CD4-positive, alpha-beta memory T cell (primary cell): ENCODE measurements at places on chromosomes 7 and 10. TPM values are rescaled to one million over a fixed set of nuclear protein-coding genes. Genes with fewer than 3 reads are reported as not detected.

DNA sequence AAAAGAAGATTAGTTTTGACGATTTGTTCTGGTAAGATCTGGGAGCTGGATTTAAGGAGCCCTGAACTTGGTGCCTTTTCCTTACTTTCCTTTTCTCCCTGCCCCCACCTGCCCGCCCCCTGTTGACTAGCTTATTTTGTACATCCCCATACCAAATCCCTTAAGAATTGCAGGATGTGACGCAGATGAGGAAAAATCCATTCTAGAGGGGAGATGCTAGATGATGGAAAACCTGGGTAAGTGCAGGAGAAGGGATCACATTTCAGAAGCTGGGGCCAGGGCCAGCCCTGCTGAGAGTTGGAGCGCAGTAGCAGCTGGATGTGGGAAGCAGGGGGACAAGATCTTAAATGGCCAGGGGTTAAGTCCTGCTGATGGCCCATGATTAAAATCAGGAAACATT is 93.9 kb downstream of the CCDC3 start:
- no peak for DNase-seq

DNA sequence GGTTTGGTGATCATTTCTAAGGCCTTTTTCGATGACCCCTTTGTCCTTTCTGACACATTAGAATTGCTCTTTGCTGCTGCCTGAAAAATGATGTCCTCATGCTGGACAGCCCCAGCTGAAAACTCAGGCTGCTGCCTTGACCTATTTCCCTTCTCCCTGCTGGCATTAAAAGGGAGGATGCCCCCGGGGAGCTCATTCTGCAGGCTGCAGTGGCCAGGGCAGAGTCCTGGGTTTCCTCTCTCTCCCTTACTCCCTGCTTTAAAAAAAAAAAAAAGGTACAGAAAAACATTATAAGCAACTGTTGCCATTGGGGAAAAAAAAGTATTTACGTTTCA is 35.4 kb downstream of the LRRC4 start:
- no peak for DNase-seq

The PNLIPRP3 gene
- total RNA-seq = not detected

GRCh38 chr10:56604624-56605023 is 243.6 kb upstream of the ZWINT start:
- no peak for DNase-seq

DNA sequence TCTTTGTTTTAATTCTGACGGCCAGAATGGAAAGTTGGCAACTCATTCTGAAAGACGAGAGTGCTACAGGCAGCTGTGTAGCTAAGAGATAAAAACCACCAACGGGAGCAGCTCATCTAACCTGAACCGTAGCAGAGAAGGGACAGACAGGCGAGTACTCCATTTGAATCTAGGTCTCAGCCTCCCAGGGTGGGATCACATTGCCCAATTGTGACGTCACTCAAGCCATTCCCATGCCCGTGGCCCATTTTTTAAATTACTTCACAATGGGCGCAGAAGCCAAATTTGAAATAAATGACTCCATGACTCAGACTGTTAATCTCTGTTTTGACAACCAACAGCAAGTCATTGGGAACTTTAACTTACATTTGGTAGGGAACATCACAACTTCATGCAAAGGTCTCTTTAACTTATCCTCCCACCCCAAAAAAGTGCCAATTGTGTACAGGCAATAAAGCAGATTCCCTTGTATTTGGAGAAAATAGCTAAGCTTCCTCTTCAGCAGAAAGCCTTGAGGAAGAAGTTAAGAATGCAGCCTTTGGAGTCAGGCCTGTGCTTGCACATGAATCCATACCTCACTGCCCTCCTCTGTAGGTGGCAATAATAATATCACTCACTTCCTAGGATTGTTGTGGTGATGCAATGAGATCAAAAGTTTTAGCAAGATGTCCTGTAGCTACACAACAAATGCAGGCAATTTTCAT is 93.2 kb upstream of the KIF5B start:
- no peak for DNase-seq

The CHST15 gene
- total RNA-seq = 1.2 TPM

- DNase-seq = no peak
These were observed 28.3 kb downstream of the HIPK2 start for GRCh38 chr7:139749545-139749944.

GRCh38 chr7:147547252-147547897 is 1043.2 kb upstream of the C7orf33 start:
- no peak for DNase-seq

DNA sequence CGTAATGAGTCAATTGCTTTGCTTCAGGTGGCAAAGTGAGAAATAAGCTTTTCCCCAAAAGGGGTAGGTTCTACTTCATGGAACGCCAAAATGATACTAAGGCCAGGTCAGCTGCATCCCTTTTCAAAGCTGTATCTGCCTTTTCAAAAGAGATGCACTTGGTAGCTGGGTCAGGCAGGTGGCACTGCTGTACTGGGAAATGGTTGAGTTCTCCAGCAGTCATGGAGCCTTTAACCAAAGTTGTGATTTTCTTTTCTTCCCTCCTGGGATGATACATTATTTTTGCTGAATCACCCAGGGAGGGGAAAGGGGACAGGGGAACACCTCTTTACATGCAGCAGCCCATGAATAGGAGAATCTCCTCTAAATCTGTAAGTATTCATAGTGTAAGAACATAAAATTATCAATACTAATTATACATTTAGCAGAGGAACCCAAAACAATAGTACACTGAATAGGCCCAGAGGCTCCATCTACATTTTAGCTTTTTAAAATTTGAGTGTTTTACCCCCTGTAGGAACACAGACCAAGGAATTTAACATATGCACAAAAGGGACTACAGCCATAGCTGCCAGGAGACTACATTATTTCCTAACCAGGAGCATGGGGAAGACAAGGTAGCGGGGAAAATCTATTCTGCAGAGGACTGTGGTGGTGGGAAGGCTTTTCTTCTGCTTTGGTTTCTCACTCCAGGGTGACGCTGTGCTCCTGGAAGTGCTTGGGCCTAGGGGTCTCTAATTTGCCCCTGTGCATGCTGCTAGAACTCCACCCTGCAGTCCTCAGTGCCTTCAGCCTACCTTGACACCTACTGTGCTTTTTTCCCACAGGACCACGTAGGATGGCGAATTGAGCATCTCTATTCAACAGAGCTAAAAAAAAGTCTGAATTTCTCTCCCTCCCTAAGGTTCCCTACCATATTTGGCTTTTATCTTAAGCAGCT is 6.4 kb upstream of the GPR22 start:
- DNase-seq = peak; percentile 51

- no peak for DNase-seq
These were observed 89.8 kb upstream of the HDAC9 start for GRCh38 chr7:18405726-18406125.

DNA sequence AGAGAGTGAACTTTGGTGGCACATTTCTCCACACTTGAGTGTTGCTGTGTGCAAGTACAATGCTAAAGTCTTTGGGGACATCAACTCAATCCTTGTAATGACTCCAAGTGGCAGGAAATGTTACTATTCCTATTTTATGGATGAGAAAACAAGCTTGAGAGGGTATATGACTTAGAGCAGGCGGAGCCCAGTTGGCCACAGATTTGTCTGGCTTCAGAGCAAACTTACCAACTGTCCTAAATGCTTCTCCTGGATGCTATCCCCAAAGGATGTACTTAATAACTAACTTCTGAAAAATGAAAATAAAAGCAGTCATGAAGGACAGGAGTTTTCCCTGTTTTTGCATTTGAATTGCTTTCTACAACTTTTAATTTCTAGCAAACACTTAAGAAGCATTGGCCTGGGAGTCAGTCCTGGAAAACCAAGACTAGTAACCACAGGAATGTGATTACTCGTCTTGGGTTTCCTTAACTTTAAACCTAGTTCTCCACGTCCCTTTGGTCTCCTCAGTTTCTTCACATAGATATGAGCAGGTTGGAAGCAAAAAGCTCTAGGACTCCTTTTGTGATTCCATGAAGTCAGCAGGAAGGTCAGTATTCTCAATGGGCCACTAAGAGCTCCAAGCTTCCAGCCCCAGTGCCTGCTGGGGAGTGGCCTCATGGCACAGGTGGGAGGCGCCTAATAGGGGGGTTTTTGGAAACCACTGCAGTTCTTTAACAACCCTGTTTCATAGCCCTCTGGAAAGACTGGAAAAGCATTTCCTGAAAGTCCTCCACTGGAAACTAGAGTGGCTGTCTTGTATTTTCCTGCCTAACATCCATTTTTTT is 140.8 kb downstream of the GLCCI1 start:
- DNase-seq = no peak

GRCh38 chr7:41183741-41184140 is 519.1 kb downstream of the INHBA start:
- no peak for DNase-seq

GRCh38 chr10:15262036-15262713 is 93.7 kb upstream of the NMT2 start:
- peak; percentile 11 for DNase-seq

DNA sequence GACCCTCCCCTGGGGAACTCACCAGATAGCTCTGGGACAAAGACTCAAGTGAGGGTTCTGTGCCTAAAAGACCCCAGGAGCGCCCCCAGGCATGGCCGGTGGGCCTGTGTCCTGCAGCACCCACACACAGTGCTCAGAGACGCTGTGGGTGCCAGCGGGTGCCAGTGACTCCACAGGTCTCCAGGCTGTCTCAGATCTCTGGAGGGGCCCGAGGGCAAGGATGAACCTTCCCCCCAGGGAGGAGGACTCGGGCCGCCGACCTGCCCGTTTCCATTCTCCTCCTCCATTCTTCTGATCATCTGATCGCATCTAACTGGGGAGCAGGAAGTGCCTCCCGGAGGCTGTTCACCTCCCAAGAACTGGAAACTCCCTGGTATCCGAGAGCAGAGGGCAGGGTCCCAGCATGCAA is 980 bp downstream of the ADAM8 start:
- DNase-seq = peak; percentile 70

- DNase-seq = no peak
These were observed 10.4 kb downstream of the TACR2 start for GRCh38 chr10:69406302-69406811.

The IRF5 gene
- total RNA-seq = 9.1 TPM

- no peak for DNase-seq
These were observed 214.9 kb upstream of the ZMIZ1 start for GRCh38 chr10:78853864-78854263.

DNA sequence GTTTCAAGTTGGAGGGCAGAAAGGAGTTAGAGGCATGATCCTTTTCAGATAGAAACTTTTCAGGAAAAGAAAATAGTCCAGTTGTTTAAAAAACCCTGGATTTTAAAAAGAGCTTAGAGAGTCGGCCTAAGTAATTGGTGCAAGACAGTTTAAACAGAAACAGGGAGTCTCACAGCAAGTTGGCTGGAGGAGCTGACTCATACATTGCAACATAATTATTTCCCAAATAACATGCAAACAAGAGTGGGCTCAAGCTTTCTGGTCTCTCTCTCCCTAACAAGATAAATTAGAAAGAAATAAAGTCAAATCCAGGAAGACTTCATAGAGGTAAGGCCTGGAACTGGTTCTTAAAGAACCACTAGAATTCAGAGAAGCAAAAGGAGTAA is 100.3 kb upstream of the AGBL3 start:
- DNase-seq = no peak

DNA sequence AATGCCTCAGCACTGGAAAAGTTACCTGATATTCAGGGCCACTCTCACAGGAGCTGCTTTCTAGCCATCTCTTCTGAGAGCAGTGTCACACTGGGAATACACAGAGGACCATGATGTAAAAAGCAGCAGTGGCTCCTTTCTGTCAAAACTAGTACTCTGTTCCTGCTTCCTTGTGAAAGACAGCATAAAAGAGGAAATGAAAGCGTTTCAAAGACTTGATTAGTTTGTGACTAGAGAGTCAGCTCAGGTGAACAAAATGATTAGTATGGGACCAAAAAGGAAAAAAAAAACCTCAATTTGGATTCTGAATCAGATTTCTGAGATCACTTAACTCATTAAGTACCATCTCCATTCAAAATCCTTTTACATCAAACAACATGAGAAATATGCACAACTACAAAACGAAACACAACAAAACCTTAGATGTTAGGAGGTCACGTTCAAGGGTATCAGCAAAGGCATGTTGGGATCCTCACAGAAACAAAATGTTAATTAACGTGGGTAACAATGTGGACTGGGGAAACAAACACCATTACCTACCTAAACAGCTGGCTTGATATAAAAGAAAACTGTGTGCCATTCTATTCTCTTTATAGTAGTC is 103.7 kb downstream of the MACC1 start:
- DNase-seq = no peak

- no peak for DNase-seq
These were observed 248.4 kb upstream of the HGF start for GRCh38 chr7:82018226-82018625.
